ENCODE measurements at places on chromosomes 3 and 15. TPM values are rescaled to one million over a fixed set of nuclear protein-coding genes. Genes with fewer than 3 reads are reported as not detected.

The NEDD4 gene
- total RNA-seq = 14.9 TPM

The SLC9A9 gene
- 1.0 TPM for total RNA-seq

The POC1A gene
- total RNA-seq = 27.4 TPM

The ZNF660 gene
- total RNA-seq = 0.48 TPM

The LRTM1 gene
- not detected for total RNA-seq

The ASB14 gene
- not detected for total RNA-seq

The DUOXA2 gene
- total RNA-seq = not detected

The ITGA11 gene
- not detected for total RNA-seq

The TRPM1 gene
- total RNA-seq = not detected

The STRA6 gene
- not detected for total RNA-seq

The AMIGO3 gene
- total RNA-seq = 0.30 TPM

The SLC12A8 gene
- 5.6 TPM for total RNA-seq

The CP gene
- not detected for total RNA-seq

The DLL4 gene
- total RNA-seq = 0.08 TPM

The RFC4 gene
- total RNA-seq = 120 TPM

The TGM5 gene
- total RNA-seq = not detected

The DYNLT2B gene
- 6.6 TPM for total RNA-seq

The HHATL gene
- not detected for total RNA-seq

The CDC25A gene
- 61.0 TPM for total RNA-seq

The SATB1 gene
- total RNA-seq = 172 TPM

The IQCF5 gene
- not detected for total RNA-seq

The XCR1 gene
- total RNA-seq = not detected

The GOLGA8Q gene
- not detected for total RNA-seq

The SLCO3A1 gene
- 6.6 TPM for total RNA-seq

The GOLGA8T gene
- 0.15 TPM for total RNA-seq

The CFAP91 gene
- 0.32 TPM for total RNA-seq

The DAZL gene
- 0.13 TPM for total RNA-seq

The SOX2 gene
- not detected for total RNA-seq

The ROBO1 gene
- 2.1 TPM for total RNA-seq

The CSTA gene
- not detected for total RNA-seq

The TP63 gene
- 0.53 TPM for total RNA-seq

The PPP2R3A gene
- total RNA-seq = 0.08 TPM
